ENCODE measurements at places on chromosomes 7 and 10.
A peak's percentile ranks its signal among the peaks of the same experiment; 100 is the strongest.

GRCh38 chr7:92813390-92814024 lies 22.9 kb downstream of the CDK6 start:
- no peak for DNase-seq

DNA sequence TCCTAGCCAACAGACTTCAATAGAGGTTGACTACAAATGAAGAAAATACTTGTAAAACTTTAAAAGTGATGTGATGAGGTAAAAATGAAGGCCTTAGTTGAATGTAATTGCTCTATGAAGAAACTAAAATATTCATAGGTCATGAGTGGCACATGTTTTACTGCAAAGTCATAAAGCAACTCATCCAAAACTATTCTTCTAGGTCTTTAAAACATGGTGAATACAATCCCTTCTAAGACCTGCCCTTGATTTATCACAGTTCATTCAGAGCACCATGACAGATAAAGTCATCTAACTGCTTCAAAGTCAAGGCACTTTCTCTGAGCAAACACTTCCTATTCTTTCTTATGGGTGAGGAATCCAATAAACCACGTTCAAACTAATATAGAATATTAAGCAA lies 713.5 kb downstream of the SORCS1 start:
- no peak for DNase-seq

GRCh38 chr10:101258179-101258885 lies 29.1 kb upstream of the LBX1 start:
- no peak for DNase-seq

DNA sequence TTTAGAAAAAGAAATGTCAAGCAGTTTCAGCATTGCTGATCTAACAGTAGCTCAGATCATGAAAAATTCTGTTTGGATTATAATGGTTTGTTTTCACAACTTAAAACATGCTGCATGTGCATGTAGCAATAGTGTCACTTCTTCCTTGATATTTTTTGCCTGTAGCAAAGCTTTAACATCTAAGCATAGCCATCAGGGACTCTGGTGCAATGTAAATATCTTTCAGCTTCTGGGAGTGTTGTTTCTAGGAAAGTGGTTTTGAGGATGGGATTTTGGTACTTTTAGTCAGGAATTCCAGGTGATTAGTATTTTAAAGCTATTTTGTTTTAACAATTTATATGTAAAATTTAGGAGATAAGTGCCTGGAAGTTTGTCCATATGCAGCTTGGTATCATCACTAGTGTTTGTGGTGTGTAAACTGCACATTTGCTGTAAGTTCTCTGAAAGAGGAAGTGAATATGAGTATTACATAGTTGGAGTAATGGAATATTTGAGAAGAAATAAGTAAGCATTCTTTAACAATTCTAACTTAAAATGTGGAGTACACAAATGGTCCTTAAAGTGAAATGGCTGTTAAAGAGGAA lies 1.9 kb downstream of the RSBN1L start:
- no peak for DNase-seq

- no peak for DNase-seq
Measured at GRCh38 chr7:116598278-116598677, 73.4 kb downstream of the CAV1 start.

GRCh38 chr7:144659211-144659610 lies 176.6 kb downstream of the TPK1 start:
- no peak for DNase-seq

- no peak for DNase-seq
Measured at GRCh38 chr7:41098402-41098801, 604.5 kb downstream of the INHBA start.

- no peak for DNase-seq
Measured at GRCh38 chr10:75331081-75331480, 70.5 kb downstream of the ZNF503 start.

- DNase-seq = no peak
Measured at GRCh38 chr10:33145451-33146188, 187.6 kb upstream of the ITGB1 start.

DNA sequence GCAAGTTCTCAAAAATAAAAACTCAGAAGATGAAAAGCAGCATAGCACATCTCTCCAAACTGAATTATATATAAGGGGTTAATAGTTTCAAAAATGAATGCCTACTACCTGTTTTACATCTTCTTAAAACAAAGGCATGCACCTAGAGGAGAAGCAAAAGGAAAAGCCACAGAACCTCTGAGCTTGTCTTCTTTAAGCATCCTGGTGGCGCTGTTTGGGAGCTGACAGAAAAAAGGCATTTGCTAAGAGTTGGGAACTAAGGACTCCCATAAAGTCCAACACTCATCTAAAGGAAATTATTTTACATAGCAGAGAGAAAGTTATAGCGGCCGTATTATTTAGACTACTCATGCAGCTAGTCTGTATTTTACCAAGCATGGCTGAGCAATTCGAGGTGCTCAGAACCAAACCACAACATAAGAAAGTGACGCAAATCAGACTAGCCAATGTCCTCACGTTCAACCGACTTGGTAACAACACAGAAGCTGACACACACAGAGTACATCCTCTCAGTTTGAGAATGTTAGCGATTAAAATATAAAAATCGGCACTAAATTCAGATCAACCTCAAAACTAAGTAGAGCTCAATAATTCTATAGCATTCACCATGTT lies 38.8 kb downstream of the PTN start:
- no peak for DNase-seq

- no peak for DNase-seq
Measured at GRCh38 chr10:100999742-101000126, at the start of gene LZTS2. Gene LZTS2 (plus strand): TSS chr10:100999808. CDS start chr10:101002539, 2,731 bp downstream.

GRCh38 chr7:7972922-7973594 lies 4.5 kb downstream of the GLCCI1 start:
- no peak for DNase-seq

DNA sequence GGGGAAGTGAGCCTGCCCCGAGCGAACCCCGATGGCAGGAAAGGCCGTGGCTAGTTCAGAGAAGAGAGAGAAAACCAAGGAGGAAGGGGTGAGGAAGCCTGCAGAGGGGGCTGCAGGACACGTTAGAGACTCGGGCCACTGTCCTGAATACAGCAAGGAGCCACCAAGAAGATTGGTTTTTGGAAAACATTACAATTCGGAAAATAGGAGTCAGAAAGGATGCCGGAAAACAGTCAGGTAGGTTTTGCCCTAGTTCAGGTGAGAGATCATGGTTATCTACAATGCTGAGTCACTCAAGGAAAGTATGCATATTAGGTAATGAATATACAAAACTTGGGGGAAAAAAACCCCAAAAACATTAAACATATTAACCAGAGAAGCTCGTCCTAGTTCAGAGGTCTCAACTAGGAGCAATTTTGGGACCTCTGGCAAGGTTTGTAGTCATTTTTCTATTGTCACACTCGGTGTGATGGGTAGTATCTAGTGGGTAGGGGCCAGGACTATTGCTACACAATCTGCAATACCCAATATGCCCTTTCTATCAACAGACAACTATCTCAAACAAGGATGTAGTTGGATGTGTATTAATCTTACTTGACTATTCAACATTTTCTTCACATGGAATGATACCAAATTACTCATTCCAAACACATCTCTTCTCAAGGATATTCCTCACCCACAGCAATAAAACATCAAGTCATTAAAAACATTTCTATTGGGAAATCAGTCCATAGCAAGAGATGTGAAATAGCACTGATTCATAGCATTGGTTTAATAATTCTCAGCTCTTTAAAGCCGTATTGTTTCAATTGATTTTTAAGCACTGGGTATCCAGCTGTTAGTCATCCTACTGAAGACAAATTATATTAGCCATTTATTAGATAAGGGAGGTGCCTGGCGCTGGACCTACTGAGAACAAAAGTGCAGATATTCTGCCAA lies 74.4 kb upstream of the RSU1 start:
- peak; percentile 65 for DNase-seq

DNA sequence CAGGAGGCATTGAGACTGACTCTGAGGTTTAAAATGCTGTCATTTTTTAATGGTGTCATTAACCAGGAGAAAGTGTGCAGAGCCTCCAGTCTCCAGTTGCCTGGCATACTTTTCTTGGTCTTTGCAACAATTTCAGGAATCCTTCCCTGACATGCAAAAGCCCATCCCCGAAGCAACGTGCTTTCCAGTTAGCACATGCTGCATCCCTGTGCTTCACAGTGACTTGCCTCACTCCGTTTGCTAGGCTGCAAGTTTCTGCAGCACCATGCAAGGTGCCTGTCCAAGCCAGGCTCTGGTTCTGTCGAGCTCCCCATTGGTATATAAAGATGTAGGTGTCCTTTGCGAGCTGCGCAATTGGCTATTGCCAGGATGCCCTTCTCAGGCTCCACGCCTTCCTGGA lies 135.0 kb downstream of the GALNT17 start:
- DNase-seq = no peak

DNA sequence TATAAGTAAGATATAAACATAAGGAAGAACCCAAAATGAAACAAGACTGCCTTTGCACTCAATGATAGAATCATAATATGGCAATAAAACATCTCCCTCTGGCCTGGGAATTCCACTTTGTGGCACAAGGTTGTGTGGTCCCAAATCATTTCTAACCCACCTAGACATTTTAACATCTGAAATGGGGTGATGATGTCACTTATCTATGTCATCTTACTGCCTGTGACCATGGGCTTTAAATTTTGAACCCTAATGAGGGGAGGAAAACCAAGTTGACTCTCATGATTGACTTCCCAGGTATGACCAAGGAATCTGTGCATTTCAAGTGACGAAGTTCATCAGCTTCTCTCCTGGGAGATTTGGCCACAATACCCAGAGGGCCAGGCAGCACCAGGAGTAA lies 24.5 kb upstream of the ACSM6 start:
- no peak for DNase-seq

GRCh38 chr10:103659674-103660363 lies 166.3 kb downstream of the NEURL1 start:
- DNase-seq = peak; percentile 78

- no peak for DNase-seq
Measured at GRCh38 chr7:92766461-92767003, 69.8 kb downstream of the CDK6 start.

DNA sequence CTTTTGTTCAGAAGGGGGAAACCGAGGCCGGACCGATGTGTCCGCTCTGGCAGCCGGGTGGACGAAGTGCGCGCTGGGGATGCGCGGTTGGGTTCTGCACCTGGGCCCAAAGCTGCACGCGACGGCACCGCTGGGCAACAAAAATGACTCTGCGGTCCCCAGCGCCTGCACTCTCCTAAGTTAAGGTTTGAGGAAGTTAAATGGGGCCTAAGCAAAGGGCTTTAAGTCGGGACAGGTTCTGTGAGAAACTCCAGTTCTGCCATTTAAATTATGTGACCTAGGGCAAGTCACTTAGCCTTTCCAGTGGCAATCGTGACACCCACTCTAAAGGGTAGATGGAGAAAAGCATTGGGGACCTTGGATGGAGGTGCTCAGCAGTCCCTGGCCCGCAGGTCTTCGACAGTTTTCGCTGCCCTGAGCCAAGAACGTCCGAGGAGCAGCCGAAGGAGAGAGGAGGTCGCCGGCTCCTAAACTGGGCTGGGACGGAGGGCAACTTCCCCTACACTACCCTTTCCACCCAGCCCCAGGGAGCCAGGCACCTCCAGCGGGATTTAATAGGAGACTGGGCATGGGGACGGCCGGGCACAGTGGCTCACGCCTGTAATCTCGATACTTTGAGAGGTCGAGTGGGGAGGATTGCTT lies 534 bp upstream of the ACBD5 start:
- DNase-seq = no peak

DNA sequence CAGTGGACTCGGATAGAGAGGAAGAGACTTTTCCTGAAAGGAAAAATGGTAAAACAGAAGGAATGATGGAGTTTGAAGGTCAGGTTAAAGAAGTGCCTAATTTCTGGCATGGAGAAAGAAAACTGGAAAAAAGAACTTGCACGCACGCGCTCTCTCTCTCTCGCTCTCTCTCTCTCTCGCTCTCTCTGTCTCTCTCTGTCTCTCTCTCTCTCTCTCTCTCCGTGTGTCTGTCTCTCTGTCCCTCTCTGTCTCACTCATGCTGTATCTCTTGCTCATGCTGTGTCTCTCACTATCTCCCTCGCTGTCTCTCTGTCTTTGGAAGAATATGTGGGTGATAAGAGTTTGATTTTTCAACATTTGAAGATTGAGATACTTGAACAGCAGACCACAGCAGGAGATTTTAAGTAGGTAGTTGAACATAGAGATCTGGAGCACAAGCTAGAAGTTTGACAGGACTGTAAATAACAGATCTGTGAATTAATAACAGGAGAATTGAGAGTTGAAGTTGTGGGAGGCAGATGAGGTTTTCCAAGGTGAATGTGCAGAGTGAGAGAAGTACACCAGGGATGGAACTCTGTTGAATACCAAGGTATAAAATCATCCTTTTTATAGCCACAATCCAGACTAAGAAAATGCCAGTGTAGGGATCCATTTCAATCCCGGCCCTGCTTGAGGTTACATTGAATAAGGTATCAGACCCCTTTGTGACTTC lies 33.1 kb downstream of the ADD3 start:
- DNase-seq = peak; percentile 54

GRCh38 chr10:101575091-101575490 lies 13.0 kb downstream of the POLL start:
- no peak for DNase-seq

- no peak for DNase-seq
Measured at GRCh38 chr10:33731322-33731721, 396.9 kb upstream of the NRP1 start.

DNA sequence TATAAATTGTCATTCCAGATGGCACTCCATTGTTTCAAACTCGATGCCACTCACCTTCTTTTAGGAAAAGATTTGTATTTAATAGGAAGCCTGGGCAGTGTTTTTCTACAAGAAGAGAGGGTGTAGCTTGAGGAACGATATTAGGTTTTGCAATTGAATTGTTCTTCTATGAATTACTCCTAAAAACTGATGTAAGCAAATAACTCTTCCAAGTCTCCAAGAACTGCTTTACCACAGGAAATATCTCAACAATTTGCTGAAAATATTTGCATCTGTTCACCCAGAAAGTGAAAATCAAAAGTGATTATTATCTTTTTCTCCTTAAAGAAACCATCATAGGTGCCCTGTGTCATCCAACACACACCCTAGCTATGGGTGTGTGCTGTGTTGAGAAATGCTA lies 261.3 kb upstream of the MEOX2 start:
- DNase-seq = no peak

GRCh38 chr10:101655570-101655969 lies 39.4 kb downstream of the FBXW4 start:
- DNase-seq = no peak

GRCh38 chr7:4102231-4102841 lies 579.8 kb upstream of the FOXK1 start:
- DNase-seq = no peak

DNA sequence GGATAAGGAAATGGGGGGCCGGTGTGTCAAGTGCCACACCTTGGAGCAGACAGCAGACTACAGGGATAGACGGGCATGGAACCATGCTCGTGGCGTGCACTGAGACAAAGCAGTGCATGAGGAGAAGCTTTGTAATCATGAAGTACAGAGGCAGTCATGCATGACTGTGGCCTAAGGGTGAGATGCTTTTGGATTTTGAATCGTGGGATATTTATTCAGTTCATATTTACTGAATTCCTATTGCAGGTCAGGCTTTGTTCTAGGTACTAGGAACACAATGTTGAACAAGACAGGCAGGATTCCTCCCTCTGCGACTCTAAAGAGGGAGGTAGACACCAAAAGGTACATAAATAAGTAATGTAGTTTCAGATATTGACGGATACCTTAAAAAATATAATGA lies 597.6 kb downstream of the PARD3 start:
- no peak for DNase-seq

Data from kidney epithelial cell (primary cell).